AG04449 (cell line): ENCODE measurements at places on chromosomes 6 and 20.

- DNase-seq: no peak
Measured at GRCh38 chr20:49119988-49120387, 68.1 kb downstream of the STAU1 start.

- no peak for DNase-seq
Measured at GRCh38 chr6:5302995-5303622, 41.8 kb downstream of the FARS2 start.

- peak; percentile 56 for DNase-seq
Measured at GRCh38 chr6:100504786-100505737, 40.3 kb upstream of the SIM1 start.

- no peak for DNase-seq
Measured at GRCh38 chr20:3128275-3128984, 31.2 kb downstream of the FASTKD5 start.

DNA sequence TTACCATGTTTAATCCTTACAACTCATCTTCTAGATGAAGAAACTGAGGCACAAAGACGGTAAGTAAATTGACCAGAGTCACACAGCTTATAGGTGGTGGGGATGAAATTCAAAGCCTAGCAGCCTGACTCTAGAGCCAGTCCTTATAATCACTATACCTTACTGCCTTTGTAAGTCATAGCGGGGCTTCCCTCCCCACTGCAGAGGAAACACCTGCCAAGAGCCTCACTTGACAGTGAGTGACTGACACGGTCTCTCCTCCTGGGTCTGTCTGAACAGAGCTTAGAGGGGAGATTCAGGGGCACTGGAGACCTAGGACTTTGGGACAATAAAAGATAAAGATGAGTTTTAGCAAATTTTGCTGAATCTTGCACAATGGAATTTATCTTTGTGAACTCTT is 12.8 kb downstream of the SUN5 start:
- no peak for DNase-seq

DNA sequence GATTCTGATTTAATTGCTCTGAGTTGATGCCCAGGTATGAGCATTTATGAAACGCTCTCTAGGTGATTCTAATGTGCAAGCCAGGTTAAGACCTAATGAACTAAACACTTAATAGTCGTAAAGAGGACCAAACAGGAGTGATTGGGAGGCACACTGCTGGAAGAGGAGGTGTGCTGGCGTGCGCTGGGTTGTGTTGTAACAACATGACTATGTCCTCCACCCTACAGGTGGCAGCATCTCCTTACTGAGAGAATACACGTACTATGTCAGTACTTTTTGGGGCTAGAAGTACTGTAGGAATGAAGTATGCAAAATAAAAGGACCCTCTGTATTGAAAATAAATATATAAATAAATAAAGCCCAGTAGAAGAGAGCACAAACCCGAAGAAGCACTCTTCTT is 11.9 kb downstream of the C6orf89 start:
- no peak for DNase-seq

DNA sequence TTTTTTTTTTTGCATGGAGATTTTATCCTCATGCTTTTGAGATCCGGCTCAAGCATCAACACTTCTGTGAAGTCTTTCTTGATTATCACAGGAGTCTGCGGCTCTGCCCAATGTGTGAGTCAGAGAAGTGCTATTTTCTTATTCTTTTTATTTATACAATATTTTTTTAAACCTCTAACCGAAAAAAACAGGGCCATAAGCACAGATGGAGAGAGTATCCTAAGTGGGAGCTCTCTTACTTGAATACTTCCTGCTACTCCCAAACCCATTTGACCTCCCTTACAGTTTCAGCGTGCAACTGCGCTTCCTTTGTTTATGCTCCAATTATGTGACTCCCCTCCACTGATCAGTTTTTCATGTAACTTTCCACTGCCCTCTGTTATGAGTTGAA is 8.7 kb upstream of the ATXN1 start:
- DNase-seq: no peak

- no peak for DNase-seq
Measured at GRCh38 chr6:8828376-8828775, 393.0 kb upstream of the SLC35B3 start.

DNA sequence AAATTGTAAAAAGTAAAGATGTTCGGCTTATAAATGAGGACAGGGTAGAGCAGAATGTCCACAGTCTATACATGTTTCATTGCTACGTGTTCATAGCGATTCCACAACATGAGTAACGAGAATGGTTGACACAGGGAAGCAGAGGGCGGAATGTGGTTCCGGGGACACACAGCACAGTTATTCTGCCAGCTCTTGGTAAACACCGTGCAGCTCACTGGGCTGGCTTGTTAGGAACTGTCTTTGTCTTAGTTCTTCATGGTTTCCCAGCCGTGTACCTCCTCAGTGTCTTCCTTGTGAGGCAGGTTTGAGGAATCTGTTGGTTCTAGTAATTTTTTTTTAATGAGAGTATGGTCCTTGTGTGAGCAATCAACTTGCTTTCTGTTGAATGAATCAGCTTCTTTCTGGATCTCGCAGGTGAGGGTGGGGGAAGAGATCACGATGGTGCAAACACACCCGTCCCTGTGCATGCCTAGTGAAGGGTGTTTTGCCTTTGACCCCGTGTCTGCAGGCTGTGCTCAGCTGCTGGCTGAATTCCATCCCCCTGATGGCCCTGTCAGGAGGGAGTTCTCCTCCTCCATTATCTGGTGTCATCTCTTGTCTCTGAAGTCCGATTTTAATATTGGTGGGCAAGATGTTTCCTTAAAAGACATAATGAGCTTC is 168.2 kb downstream of the SMOC2 start:
- DNase-seq: no peak

- DNase-seq: no peak
Measured at GRCh38 chr6:84615113-84615850, 149.1 kb downstream of the TBX18 start.

- DNase-seq: no peak
Measured at GRCh38 chr6:140011537-140011936, 637.1 kb upstream of the CITED2 start.

DNA sequence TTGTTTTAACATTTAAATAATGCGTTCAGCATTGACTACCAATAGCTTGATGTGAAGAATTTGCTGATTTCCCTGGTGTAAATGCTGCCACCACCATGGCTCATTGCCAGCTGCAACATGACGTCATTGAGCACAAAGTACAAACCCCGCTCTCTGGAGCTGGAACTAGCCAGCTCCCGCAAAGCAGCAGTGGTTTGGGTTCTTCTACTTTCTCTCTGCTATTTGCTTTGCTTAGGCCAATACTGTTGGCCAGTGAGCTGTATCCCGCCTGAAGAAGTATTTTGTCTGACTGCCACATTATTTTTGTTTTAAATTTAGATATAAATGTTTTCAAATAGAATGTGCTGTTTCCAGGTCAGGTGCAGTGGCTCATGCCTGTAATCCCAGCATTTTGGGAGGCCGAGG is 47.4 kb upstream of the KIF13A start:
- DNase-seq: no peak

GRCh38 chr6:44771647-44772415 is 384.3 kb downstream of the CDC5L start:
- DNase-seq: no peak

GRCh38 chr20:237489-237888 is 10.4 kb downstream of the DEFB129 start:
- no peak for DNase-seq

DNA sequence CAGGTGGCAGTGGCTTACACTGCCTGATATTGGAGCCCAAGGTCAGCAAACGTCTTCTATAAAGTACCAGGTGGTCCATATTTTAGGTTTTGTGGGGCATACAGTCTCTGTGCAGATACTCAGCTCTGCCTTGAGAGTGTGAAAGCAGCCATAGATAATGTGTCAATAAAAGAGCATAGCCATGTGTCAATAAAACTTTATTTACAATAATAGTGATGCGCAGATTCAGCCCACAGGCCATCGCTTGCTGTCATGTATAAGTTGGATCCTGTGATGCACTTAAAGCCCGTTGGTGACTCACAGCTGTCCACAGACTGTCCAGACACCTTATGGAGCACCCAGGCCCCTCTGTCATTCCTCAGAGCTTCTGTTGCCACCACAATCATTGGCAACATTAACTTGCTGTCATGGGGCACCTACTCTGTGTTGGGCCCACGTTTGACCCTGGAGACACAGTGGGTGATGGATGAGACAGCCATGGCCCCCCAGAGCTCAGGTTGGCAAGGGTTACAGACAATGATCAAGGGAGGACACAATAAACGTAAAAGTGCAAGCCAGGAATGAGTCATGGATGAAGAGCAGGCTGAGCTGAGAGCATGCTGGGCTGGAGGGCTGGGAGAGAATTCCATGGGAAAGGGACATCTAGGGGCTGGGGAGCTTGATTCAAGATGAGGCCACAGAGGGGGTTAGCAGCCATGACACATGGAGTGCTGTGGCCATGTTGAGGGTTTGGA is 173.6 kb downstream of the TAF4 start:
- DNase-seq: no peak

- peak; percentile 49 for DNase-seq
Measured at GRCh38 chr6:4664117-4664626, 112.0 kb upstream of the CDYL start.

DNA sequence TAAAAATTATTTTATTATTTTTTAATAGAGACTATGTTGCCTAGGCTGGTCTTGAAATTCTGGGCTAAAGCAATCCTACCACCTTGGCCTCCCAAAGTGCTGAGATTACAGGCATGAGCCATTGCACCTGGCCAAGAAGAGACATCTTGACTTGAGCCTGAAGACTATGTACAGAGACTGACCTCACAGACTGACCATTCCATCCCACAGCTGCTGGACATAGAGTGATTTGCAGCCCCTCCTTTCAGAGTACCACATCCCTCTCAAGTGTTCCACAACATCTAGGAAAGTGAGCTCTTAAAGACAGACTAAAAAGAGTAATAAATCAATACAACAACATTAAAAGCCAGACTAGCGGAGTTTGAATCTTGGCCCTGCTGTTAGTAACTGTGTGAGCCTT is 39.0 kb downstream of the RNF8 start:
- no peak for DNase-seq

DNA sequence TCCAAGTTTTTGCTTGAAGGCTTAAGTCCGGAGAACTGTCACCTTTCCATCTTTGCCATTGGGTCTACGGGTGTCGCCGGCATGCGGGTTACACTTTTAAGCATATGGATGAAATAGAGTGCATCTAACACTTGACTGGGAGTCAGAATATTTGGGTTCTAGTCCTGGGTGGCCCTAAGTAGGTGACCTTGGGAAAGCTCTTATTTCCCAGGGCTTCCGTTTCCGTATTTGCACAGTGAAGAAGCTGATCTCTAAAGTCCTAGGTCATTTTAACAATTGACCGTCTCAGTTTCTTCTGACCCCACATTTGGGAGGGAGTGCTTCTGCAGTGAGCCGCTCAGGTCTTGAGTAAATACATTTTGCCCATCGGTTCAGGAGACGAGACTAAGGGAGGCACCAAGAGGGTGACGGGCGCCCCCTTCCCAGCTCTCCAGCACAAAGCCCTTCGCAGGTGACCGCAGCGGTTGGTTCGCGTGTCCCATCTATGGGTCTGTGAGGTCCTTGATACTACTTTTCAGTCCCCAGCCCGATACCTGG is 651 bp upstream of the BLTP3A start:
- DNase-seq: no peak

DNA sequence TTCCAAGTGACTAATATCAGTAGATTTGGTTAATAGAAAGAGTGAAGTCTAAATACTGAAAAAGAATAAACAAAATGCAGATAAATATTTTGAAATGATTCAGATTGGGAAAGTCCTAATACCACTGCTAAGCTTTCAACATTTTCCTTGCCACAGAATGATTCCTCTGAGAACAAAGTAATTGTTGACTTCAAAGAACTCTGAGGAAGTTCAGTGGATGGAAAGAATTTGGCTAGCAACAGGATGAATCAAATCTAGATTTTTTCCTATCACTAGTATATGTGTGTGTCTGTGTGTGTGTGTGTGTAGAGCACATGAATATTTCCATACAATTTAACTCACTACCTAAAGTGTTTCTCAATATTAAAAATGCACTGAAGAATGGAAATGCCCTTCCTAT is 107.9 kb upstream of the PREP start:
- no peak for DNase-seq

- no peak for DNase-seq
Measured at GRCh38 chr6:152598901-152599537, 38.1 kb downstream of the SYNE1 start.

DNA sequence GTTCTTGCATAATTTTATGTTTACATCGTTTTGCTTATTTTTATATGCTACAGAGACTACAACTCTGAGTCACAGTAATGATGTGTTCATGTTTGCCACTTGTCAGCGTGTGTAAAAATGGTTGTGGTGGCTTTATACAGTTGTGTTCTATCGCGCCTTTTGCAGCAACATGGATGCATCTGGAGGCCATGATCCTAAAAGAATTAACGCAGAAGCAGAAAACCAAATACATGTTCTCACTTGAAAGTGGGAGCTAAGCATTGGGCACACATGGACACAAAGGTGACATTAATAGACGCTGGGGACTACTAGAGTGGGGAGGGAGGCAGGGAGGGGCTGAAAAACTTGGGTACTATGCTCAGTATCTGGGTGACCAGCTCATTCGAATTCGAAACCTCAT is 996 bp upstream of the SEC23B start:
- no peak for DNase-seq

- DNase-seq: no peak
Measured at GRCh38 chr6:38799529-38800184, 84.5 kb downstream of the DNAH8 start.

DNA sequence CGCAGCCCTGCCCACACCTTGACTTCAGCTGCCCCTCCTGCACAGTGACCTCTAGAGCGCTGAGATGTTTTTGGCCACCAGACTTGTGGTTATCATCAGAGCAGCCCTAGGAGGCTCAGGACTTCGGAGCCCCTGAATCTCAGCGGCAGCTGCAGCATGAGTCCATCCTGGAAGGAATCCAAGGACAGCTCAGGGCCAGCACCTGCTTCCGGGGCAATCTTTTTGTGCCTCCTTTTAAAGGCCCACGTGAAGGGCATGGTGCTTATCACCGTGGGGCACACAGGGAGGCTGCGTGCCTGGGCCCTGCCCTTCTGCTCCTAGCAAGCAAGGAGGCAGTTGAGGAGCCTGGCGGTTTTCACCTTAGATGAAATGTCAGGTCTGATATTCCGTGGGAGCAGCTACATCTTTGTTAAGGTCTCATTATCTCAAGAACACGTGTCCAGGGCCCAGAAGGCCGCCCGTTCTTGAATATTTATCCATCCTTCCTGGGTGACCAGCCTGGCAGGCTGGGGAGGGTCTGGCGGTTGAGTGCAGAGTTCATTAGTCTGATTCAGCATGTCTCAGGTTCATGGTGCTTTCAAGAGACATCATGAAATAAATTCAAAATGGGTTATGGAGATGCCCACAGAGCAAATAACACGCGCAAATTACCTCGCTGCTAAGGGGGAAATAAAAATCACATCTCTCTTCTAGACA is 392.4 kb downstream of the TAF4 start:
- no peak for DNase-seq
